LHCN-M2 (cell line): ENCODE measurements at places on chromosomes 2 and 18.

DNA sequence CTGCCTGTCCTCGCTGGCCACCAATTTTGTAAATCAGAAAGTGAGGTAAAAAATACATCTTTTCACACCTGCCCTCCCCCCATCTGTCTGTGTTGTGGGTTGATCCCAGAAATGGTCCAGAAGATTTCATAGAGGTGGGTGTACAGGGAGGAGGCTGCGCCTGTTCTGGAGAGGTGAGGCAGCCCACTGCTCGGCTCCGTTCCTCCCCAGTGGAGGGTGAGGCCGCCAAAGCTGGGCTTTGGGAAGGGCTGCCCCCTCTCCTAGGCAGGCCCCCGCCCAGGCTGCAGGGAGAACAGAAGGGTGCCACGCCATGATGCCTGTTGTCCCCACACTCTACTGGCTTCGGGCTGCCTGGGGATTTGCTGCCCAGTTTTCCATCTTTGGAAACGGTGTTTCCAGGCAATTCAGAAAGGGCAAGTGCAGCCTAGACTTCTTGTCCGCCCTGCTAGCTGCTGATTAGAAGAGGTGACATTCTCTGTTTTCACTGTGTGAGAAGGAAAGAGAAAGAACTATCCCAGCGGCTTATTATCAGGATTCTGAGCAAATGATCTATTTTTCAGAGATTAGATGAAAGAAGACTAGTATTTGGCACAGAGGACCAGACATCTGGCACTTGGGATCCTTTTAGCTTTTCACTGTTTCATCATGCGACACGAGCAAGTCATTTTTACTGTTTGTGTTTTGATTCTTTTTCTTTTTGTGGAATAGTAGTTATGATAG, 18.7 kb downstream of the SMARCAL1 start:
- DNase-seq, result no peak

- no peak for DNase-seq
Observed at GRCh38 chr2:161997916-161998471, 76.0 kb downstream of the DPP4 start.

GRCh38 chr18:21663578-21663977, 41.0 kb downstream of the ABHD3 start:
- DNase-seq, result no peak

DNA sequence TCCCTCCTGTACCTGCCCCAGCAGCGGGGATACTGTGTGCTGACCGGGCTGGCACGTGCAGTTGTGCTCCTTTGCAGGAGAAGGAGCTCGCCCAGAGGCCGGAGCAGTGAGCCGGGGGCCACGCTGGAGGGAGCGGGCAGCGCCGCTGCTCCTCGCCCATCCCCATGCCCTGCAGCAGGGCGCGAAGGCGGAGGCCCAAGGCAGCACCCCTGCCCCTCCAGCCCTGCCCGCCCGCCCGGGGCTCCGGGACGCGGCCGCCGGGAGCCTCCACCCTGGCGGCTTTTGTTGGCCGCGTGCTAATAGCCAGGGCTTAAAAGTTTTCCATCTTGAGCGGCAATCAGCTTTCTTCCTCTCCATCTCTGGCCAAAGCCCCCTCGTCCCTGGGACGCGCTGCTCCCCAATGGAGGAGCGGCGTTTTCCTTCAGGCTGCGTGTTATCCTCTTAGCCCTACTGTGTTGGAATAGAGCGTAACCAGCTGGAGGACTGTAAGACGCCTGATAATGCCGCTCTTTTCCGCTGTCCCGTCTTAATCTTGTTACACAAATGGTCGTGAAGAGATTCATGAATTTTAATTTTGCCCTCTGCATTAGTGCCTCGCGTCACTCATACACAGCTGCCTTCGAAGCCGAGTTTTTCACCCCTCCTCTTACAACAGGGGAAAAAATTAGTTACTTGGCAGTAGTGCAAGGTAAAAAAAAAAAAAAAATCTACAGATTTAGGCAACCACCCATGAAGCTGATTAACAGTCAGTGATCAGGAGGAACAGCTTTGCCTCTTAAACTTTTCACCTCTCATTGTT, 172.9 kb upstream of the SIX3 start:
- no peak for DNase-seq

DNA sequence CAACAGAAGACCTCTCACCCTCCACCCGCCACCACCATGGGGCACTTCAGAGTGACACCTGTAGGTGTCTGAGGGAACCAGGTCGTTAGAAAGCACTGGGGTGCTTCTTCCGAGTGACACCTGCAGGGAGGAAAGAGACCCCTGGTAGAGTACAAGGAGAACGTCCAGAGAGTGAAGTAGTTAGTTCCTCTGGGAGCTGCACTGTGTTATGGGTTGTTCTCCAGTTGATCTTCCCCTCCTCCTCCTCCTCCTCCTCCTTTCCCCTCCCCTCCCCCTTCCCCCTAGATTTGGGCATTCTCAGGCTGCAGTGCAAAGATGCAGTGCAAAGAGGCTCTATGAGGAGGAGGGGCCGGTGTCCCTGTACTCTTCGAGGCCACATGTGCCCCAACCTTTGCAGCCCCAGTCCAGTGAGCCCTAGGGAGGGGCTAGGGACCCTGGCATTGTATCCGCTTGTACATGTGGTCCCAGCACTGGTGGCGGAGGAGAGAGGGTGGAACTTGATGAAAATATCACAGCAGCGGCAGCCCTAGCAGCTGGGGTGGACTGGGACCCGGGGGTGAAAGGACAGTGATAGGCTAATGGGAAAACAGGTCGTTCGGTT, 850 bp downstream of the DNAJB2 start:
- no peak for DNase-seq

GRCh38 chr18:58845928-58846724, 18.6 kb upstream of the ZNF532 start:
- DNase-seq, result no peak

DNA sequence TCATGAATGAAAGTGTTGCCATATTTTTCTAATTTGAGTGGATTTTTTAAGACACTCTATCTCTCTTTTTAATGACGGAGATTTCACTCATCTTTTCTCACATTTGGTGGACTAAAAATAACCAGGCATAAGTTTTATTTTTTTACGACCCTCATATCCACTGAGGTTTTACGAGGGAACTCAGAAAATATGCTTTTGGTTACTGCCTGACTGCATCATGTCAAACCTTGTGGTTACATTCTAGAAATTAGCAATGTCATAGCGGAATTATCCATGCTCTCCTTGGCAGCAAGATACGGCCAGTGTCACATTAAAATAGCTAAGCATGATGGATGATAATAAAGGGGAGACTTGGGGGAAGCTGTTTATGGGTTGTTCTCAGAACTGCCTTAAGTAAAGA, 428.6 kb upstream of the FSHR start:
- DNase-seq, result no peak

GRCh38 chr2:240235811-240236210, 95.4 kb upstream of the OTOS start:
- DNase-seq, result no peak

- DNase-seq, result peak; percentile 66
Observed at GRCh38 chr2:37625796-37626571, 45.5 kb downstream of the CDC42EP3 start.

DNA sequence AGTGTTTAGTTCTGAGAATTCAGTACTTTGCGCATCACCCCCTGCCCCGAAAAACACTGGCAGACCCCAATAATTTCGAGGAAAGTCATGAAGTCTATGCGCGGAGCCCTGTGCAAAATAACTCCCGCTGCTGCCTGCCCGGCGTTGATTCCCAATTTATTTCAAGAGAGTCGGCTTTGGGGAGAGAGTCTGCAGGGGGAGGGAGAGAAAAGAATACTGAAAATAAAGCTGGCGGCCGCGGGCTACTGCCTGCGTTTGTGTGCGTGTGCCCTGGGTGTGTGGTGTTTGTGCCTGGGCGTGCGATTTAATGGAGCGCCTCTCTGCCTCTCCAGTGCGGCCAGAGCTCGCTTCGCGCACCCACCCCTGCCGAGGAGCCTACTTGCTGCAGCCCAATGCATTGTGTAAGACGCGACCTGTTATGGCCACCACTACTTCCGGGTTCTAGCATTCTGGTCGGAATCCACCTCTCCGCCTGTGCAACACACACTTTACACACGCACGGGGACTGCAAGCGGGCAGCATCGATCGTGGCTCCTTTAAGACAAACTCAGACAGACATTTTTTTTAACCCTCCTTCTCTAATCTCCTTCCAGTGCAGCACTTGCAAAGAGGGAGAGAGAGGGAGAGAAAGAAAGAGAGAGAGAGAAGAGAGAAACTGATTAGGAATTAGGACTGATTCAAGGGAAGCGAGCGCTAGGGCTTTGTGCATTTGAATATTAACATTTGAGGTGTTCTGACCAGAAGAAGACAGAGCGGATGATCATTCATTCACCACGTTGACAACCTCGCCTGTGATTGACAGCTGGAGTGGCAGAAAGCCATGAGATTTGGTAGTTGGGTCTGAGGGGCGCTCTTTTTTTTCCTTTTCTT, at the start of gene MEIS1:
Gene MEIS1, plus strand, starts transcription at position 447 of the 870 bp plus-strand sequence. CDS start 732 bp downstream, outside the sequence.
- DNase-seq, result peak; percentile 90

DNA sequence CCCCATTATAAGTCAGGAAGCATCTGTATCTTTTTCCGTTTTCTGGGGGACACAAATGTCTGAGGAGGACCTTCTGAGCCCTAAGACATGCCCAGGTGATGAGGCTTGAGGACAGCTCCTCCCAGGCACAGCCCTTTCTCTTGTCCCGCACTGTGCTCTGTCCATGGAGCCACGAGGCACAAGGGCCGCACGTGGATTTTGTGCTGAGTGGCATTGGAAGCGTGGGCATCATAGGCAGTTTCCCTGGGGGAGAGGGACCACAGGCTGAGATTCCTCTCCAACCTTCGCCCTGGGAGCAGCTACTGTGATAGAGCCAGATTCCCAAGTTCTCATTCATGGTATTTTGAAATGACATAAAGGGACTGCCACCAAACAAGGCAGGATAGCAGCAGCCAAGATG, 139.9 kb downstream of the SH3RF3 start:
- no peak for DNase-seq

- DNase-seq, result peak; percentile 84
Observed at GRCh38 chr2:101844055-101844635, 146.6 kb downstream of the MAP4K4 start.

GRCh38 chr2:205474741-205475415, 207.4 kb upstream of the NRP2 start:
- peak; percentile 74 for DNase-seq

- DNase-seq, result no peak
Observed at GRCh38 chr18:2169656-2170055, 401.6 kb downstream of the METTL4 start.

GRCh38 chr2:238096311-238097011, 3.7 kb upstream of the ESPNL start:
- no peak for DNase-seq

DNA sequence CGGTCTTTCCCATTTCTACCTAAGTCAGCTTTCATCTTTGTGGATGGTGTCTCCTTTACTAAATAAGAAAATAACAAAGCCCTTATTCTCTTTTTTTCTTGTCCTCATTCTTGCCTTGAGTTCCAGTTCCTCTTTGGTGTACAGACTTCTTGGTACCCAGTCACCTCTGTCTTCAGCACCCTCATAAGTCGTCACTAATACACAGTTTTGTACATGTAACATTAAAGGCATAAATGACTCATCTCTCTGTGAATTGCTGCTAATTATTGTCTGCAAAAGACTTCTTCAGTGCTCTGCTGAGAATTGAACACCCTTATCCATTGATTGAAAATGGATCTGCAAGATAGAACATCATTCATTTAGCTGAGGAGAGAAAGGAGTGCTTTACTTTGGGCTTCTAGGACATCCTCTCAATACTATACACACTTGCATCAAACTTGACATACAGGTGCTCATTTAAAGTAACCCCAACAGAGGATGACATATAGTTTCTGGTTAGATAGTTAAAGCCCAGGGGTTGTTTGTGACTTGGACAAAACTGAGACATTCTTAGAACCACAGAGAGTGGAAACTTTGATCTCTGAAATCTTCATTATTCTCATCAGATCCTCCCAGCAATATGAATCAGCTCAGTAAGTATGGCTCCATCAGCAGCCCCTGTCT, 97.0 kb downstream of the XRCC5 start:
- DNase-seq, result no peak

- DNase-seq, result peak; percentile 71
Observed at GRCh38 chr2:190088917-190089316, 26.4 kb upstream of the MSTN start.

DNA sequence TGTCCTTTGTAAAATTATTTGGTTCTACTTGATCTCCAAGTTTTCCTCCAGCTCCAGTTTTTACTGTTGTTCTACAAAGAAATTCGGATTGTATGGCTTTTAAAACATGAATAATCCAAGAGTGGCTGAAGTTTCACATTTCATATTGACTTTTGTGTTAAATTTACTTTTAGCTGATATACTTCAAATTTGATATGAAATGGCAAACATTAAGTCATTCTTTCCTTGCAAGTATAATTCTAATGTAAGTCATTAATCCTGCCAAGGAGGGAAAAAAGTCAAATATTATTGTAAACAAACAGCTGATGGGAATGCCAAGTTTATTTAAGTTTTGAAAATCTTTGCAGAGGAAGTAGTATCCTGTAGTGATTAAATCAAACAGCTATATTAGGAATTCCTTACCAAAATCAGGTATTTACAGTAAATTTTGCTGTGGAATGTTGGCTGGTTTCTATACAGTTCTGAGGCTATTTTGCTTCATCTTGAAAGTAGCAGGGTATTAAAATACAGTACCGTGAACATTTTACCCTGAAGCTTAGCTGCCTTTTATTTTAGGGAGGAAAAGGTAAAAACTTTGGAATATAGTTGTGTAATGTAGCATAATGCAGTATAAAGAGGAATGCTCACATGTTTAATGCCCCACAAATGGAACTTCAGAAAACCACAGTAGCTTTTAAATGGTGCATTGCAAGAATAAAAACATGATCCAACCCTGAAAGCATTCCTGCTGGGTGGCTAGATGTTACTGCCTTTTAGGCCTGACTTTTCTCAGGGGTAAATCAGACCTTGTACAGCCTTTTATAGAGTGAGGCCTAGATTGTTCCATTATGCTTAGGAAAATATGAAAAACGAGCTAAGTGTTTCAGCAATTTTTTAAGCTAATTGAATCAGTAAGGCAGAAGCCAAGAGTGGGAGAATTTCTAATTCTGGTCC, 62.7 kb upstream of the NT5C1B start:
- DNase-seq, result peak; percentile 60

- no peak for DNase-seq
Observed at GRCh38 chr18:60506682-60507081, 134.1 kb upstream of the MC4R start.

DNA sequence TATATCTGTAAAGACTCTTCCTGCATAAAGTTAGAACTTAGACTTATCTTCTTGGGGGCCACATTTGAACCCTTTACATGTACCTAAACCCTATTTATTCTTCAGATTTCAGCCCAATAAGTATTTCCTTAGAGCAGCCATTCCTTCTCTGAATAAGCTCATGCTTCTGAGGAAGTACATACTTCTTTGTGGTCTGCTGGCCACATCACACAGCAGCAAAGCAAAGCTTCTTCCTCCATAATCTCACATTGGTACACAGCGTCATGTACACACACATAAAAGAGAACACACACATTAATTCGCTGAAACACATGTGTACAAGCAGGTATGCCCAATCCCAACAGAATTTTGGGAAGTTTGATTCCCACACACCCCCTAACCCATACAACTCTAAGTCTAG, 331.0 kb downstream of the CDH2 start:
- no peak for DNase-seq
